ENCODE measurements at places on chromosomes 7 and 10.
A peak's percentile ranks its signal among the peaks of the same experiment; 100 is the strongest.

GRCh38 chr7:20439416-20440185 lies 108.9 kb downstream of the ITGB8 start:
- no peak for DNase-seq

- no peak for DNase-seq
Measured at GRCh38 chr7:48505466-48505865, 334.2 kb downstream of the ABCA13 start.

DNA sequence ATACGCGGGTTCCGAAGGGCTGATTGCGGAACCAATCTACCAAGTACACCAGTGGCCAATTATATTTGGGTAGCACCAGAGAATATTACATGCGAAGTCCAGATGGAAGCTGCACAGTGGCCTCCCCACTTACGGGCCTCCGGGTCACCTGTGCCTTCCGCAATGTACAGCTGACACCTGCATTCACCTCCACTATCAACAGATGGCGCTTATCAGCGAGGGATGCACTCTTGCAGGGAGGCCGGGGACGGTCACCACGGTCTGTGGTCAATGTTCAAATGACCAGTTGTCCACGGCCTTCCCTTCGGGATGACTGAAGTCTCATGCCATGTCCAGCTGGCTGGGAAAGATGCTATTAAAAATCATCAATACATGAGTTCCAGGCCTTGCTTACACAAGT lies 47.6 kb downstream of the SLIT1 start:
- DNase-seq, result no peak

GRCh38 chr7:120973849-120974248 lies 14.7 kb upstream of the CPED1 start:
- peak; percentile 51 for DNase-seq

DNA sequence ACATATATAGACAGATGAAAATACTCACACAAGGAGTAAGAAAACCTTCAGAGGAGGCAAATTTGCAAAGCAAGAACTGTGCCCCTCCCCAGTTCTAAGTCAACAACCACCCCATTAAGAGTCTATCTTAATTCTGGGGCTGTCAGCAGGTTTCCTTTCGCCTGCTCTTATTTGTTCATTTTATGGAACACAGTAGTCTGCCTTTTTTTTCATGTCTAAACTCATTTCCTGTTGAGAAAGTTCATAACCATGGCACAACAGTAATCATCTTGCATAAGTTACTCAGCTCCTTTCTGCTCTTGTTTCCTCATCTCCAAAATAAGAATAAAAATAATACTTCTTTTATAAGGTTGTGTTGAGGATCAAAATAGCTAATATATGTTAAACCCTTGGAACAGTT lies 25.8 kb upstream of the AMPH start:
- DNase-seq, result peak; percentile 43

DNA sequence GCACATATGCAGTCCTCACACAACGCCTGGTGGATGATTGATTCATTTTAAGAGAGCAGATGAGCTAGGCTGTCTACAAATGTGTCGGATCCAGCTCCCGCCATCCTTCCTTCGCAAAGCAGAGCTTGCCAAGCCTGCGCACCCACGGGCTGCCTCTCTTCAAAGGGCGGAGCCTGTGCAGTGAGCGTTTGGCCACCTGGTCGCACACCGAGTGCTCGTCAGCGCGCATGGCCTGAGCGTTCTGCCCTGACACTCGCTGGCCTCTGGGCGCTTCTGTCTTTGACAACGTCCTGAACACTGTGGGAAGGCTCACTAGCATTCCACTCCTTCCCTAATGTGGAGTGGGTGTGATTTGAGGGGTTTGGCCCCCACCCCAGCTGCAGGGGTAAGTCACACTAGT lies 47.1 kb upstream of the TMEM72 start:
- DNase-seq, result no peak

GRCh38 chr10:71812016-71812912 lies 38.8 kb downstream of the PSAP start:
- DNase-seq, result no peak

DNA sequence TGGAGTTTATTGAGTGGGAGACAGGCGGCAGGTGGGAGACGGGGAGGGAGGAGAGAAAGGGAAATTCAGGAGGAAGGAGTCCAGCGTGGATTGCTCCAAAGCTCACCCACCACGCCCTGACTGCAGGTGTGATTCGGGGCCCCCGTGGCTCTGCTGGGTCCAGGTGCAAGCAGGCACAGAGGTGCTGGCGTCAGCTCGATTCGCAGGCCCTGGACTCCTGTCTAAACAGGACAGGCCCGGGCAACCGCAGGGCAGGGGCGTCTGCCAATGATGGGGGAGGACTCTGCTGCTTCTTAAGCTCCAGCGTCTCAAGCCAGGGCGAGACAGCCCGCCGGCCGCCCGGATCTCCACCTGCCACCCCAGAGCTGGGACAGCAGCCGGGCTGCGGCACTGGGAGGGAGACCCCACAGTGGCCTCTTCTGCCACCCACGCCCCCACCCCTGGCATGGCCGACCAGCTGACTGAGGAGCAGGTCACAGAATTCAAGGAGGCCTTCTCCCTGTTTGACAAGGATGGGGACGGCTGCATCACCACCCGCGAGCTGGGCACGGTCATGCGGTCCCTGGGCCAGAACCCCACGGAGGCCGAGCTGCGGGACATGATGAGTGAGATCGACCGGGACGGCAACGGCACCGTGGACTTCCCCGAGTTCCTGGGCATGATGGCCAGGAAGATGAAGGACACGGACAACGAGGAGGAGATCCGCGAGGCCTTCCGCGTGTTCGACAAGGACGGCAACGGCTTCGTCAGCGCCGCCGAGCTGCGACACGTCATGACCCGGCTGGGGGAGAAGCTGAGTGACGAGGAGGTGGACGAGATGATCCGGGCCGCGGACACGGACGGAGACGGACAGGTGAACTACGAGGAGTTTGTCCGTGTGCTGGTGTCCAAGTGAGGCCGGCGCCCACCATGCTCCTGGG lies at the start of gene CALML3:
Gene CALML3 (plus strand): TSS at position 321 of the 920 bp plus-strand sequence. CDS start 125 bp downstream, at position 446.
- no peak for DNase-seq

DNA sequence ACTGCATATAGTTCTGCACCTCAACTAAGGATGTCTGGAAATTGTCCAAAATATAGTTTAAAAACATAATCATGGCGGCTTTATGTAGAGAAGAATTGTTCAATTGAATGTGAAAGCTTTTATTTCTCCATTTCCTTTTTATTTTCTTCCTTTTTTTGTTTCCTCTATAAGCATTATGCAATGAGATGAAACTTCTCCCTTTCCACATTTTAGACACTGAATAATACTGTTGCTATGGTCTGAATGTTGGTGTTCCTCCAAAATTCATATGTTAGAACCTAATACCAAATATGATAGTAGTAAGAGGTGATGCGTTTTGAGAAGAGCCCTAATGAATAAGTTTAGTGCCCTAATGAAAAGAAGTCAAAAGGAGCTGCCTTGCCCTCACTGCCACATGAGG lies 175.0 kb downstream of the RNLS start:
- DNase-seq, result no peak

DNA sequence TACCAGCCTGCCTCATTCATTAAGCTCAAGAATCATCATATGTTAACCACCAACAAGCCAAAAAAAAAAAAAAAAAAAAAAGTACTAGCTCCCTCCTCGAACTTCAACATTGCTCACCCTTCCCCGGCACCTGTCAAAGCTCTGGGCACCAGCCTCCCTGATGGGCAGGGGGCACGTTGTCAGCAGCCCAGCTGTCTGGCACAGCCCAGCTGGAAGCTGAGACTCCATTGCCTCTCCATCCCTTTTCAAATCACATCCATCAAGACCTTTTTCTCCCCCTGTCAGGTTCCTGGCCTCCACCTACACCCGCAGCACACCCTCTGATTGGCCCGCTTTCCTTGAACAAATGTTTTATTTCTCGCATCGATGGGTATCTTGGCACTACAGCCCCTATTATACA lies 913.3 kb upstream of the AUTS2 start:
- no peak for DNase-seq

GRCh38 chr7:117072620-117073118 lies 119.4 kb downstream of the ST7 start:
- peak; percentile 72 for DNase-seq

GRCh38 chr10:7773845-7774801 lies 13.7 kb downstream of the KIN start:
- DNase-seq, result no peak

- no peak for DNase-seq
Measured at GRCh38 chr10:17286562-17287550, 58.8 kb downstream of the VIM start.

GRCh38 chr7:155343150-155343549 lies 45.5 kb downstream of the INSIG1 start:
- no peak for DNase-seq

GRCh38 chr10:46223064-46223480 lies 63.7 kb upstream of the ANTXRL start:
- DNase-seq, result no peak

DNA sequence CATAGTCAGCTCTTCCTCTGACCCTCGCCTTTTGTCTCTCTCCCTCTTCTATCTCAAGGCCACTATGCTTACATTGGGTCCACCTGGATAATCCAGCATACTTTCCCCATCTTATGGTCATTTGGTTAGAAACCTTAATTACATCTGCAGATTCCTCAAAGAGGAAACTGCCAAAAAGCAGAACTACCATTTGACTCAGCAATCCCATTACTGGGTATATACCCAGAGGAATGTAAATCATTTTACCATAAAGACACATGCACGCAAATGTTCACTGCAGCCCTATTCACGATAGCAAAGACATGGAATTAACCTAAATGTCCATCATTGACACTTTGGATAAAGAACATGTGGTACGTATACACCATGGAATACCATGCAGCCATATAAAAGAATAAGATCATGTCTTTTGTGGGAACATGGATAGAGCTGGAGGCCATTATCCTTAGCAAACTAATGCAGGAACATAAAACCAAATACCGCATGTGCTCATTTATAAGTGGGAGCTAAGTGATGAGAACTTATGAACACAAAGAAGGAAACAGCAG lies 114.8 kb upstream of the NPY start:
- no peak for DNase-seq

DNA sequence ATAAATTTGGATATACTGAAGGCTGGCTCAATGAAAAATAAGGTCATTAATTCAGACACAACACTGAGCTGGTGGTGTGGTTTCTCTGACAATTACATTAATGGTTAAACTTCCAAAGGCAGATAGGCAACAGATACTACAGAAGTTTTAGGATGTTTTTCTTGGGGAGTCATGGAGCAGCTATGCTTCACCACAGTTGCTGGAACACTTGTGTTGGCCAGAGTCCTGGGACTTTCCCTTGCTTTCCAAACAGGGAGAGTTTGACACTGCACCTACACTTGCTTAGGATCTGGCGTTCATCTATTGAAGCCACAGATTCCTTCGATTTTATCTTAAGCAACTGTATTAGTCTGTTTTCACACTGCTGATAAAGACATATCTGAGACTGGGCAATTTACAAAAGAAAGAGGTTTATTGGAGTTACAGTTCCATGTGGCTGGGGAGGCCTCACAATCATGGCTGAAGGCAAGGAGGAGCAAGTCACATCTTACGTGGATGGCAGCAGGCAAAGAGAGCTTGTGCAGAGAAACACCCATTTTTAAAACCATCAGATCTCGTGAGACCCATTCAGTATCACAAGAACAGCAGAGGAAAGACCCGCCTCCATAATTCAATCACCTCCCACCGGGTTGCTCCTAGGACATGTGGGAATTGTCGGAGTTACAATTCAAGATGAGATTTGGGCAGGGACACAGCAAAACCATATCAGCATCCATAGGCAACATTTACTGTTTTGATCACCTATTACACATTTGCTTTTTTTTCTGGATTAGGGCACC lies 27.8 kb upstream of the TMEM178B start:
- peak; percentile 60 for DNase-seq

- no peak for DNase-seq
Measured at GRCh38 chr10:100717166-100717565, 28.2 kb upstream of the PAX2 start.

- peak; percentile 81 for DNase-seq
Measured at GRCh38 chr10:15197276-15197675, 28.8 kb upstream of the NMT2 start.

- no peak for DNase-seq
Measured at GRCh38 chr7:144011458-144012230, 11.5 kb downstream of the OR6B1 start.

GRCh38 chr10:61821153-61821552 lies 80.3 kb upstream of the ARID5B start:
- peak; percentile 45 for DNase-seq

DNA sequence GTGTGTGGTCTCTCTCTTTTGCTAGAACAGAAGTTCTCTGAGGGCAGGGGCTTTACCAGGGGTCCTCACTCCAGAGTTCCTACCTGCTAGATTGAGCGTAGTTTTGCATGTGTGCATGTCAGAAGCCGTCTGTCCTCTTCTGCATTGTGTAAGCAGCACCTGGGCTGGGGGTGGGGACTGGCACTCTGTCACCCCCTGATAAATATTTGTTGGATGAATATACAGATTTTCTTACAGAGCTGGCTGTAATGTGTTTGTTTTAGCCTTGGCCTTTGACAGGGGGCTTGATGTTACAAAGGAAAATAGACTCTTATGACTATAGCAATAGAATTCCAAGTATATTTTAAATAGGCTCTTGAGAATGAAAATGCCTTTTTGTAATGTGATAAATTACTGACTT lies 46.6 kb downstream of the WDR37 start:
- peak; percentile 31 for DNase-seq

- peak; percentile 38 for DNase-seq
Measured at GRCh38 chr7:100435401-100436304, 644 bp downstream of the PPP1R35 start.

- no peak for DNase-seq
Measured at GRCh38 chr7:46281071-46281470, 360.0 kb upstream of the IGFBP3 start.

GRCh38 chr10:86195521-86196157 lies 171.0 kb downstream of the GRID1 start:
- no peak for DNase-seq

Measured in iris pigment epithelial cell (primary cell).